AG04449 (cell line): ENCODE measurements at places on chromosomes 2 and 18.

DNA sequence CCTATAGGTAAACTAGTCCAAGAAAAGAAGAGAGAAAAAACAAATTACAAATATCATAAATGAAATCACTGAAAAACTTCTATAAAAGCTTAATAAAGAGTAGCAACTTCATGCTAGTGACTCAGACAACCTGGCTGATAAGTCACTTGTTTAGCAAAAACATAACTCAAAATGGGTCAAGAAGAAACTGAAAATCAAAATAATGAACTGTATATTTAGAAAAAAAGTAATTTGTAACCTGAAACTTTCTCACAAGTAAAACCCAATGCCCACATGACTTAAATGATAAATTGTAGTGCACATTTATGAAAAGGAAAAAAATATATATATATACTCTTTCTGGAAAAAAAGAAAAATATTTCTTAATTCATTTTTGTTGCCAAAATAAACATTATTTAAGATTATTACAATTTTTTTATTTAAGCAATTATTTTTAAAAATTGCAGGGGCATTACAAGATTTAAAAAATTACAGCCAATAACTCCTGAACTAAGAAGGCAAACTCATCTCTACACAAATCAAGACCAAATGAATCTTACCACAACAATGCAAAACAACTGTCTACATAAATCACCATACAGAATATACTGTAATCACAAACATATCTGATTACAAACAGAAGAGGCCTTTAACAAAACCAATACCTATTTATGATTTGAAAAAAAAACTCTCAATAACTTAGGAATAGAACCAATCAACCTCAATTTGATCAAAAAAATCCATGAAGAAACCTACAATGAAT lies 406.3 kb downstream of the CDH7 start:
- no peak for DNase-seq

GRCh38 chr2:10289891-10290290 lies 12.8 kb upstream of the HPCAL1 start:
- no peak for DNase-seq

DNA sequence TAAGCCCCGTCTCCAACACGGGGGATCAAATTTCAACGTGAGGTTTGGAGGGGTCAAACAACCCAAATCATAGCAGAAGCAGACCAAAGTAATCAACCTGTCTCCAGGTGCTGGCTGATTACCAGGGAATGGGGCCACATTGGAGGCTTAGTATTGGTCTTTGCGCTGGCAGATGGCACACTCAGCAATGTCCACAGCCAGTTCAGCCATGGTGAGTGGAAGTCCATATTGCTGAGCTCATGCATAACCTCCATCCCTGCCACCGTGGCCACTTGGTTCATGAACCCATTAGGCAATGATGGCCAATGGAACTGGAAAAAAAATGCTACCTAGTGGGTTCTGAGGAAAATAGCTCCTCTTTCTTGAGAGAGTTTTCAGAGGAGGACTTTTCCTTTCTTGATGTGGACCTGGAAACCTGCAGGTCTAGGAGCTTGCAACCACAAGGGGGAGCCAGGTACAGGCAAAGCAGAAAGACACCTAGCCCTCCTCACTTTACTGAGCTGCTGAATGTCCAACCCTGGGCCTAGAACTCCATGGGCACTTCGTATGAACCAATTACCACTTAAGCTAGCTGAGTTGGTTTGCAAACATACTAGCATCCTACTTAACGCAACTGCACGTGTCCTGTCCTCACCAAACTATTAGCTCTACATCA lies 128.0 kb upstream of the GYPC start:
- peak; percentile 3 for DNase-seq

DNA sequence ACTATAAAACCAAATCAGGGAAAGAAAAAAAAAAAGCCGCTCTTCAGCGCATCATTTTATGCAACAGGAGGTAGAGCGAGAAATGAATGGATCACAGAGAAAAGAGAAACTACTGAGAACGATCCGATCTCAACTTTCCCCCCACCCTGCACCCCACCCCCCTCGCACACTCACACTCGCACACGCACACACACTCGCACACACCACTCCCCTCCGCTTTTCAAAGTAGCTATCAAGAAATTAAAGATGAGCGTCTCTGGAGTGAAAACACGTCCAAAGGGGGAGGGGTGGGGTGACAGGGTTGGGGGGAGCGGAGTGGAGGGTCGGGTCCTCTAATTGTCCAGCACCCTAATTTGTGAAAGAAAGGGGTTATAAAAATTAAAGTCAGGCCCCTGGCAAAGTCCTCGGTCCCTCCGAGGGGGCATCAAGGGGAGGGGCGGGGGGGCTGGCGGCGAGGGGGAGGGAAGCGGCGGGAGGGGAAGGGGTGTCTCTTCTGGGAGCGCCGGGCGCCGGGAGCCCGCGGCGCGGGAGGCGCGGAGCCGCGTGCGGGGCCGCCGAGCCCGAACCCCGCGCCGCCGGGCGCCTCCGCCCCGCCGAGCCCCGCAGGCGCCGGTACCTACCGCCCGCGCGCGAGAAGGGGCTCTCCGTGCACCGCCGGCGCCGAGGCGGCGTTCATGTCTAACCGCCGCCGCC lies 428 bp downstream of the TCF4 start:
- DNase-seq = no peak

DNA sequence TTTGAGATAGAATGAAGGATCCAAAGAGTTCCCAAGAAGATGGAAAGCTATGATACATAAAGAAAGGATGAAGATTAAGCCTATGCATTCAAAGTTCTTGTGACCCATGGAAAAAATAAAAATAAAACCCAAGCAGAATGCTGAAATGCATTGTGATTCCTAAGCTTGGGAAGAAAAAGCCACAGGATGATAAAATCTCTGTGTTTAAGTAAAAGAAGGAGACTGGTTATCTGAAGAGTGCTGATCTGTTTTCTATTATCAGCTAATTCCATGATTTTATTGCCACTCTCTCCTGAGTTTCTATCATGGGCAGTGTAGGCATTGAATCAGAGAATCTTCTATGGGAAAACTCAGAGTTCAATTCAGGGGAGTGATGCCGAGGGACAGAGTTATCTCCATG lies 103.1 kb upstream of the LTBP1 start:
- no peak for DNase-seq

GRCh38 chr2:127157114-127157513 lies 50.2 kb upstream of the BIN1 start:
- no peak for DNase-seq

GRCh38 chr2:153347818-153348495 lies 130.6 kb downstream of the RPRM start:
- no peak for DNase-seq

- DNase-seq = no peak
Measured at GRCh38 chr18:58671632-58672564, 633 bp downstream of the MALT1 start.

GRCh38 chr2:218347172-218347571 lies 9.5 kb upstream of the CATIP start:
- no peak for DNase-seq

DNA sequence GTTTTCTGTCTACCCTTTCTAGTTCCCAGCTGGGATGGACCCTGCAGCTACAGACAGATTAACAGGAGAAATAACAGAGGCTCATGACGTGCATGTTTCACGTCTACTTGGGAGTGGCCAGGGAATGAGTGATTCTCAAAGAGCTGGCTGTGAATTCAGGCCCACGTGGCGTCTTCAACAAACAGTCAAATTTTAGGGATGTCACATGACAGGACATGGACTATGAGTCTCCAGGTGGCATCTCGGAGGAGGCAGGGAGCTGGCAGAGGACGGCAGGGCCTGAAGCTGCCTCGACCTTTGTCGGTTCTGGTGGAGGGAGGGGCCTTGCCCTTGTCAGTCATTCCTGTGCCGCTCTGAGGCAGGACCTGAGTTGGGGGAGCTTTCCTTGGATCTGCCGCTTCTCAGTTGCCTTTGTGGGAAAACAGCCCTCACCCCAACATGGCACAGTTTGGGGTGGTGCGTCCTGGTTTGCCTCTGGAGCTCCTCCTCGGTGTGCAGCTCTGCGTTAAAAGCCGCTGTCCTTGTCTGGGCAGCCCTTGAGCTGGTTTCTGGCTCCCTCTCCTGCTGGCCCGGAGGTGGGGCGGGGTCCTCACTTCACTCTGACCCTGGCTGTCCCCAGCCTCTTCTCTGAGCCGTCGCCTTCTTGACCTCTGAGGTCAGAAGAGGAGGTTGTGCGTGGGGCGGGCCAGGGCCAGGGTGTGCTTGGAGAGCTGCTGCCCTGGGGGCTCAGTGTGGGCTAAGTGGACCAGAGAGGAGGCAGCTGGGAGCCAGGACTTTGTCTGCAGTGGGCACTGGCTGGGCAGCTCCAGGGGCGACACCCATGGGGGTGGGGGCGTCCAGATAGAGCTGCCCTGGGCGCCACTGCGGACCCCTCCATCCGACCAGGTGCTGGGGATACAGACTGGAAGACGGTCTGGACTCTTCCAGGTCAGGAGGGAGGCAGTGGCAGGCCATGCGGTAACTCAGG lies 12.1 kb upstream of the GAL3ST2 start:
- DNase-seq = no peak

- DNase-seq = no peak
Measured at GRCh38 chr2:144498277-144498676, 21.6 kb downstream of the ZEB2 start.

- no peak for DNase-seq
Measured at GRCh38 chr2:27884601-27885000, 5.6 kb downstream of the RBKS start.

DNA sequence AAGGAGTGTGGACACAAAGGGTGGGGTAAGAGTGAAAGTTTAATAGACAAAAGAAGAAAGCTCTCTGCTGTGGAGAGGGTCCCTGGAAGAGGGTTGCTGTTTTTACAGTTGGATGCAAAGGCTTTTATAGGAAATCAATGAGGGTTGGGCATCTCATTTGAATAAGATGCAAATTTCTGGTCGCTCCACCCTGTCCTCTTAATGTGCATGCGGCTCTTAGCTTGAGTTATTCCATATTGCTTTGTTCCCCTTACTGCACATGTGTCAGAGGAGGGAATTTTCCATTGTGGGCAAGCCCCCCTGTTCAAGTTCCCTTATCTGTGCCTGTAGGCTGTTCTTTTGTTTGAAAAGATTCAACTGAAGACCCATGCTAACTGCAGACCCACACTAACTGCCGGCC lies 326.5 kb downstream of the BCL11A start:
- DNase-seq = no peak

DNA sequence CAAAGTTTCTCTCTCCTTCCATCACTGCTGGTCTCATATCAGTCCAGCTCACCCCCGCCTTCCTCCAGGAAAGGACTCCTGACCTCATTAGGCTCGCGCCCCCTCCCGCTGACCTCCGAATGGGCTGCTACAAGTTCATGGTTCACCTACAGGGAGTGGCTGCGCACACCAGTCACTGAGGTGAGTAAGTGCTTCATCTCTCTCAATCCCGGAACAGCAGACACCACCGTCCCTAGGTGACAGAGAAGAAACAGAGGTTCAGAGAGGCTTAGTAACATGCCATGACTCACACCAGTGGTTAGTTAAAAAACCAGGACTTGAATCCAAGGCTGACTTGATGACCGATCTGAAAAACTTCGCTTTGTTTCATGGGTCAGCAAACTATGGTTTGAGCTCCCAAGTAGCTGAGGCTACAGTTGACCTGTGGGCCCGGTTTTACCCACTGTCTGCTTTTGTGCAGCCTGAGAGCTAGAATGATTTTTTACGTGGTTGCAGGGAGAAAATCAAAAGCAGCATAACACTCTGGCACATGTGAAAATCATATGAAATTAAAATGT lies 42.0 kb downstream of the ZFP36L2 start:
- no peak for DNase-seq

GRCh38 chr2:216261042-216261537 lies 111.2 kb downstream of the MARCHF4 start:
- DNase-seq = no peak

DNA sequence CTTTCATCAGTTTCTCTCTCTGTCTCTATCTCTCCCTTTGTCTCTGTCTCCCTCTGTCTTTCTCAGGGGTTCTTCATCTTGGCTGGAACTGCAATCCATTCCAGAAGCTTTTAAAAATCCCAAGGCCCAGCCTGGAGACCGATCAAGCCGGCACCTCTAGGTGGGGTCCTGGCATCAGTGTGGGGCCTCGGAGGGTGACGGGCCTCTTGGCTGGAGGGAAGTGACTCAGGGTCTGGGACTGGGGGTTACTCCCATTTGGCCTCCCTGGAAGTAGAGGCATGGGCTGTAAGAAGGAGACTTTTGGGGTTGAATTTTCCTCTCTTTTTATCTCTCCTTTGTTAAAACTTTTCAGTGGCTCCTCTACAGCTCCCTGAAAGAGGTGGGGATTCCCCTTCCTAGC lies 52.8 kb upstream of the OTOF start:
- peak; percentile 4 for DNase-seq

- no peak for DNase-seq
Measured at GRCh38 chr2:80300346-80300745, 4.2 kb downstream of the LRRTM1 start.

GRCh38 chr2:33205693-33206434 lies 259.1 kb downstream of the LTBP1 start:
- no peak for DNase-seq

- DNase-seq = no peak
Measured at GRCh38 chr2:214989187-214989586, 149.2 kb downstream of the ABCA12 start.

GRCh38 chr2:85012855-85013254 lies 41.9 kb downstream of the KCMF1 start:
- no peak for DNase-seq

GRCh38 chr2:219399716-219400478 lies 12.2 kb upstream of the DNPEP start:
- DNase-seq = no peak

DNA sequence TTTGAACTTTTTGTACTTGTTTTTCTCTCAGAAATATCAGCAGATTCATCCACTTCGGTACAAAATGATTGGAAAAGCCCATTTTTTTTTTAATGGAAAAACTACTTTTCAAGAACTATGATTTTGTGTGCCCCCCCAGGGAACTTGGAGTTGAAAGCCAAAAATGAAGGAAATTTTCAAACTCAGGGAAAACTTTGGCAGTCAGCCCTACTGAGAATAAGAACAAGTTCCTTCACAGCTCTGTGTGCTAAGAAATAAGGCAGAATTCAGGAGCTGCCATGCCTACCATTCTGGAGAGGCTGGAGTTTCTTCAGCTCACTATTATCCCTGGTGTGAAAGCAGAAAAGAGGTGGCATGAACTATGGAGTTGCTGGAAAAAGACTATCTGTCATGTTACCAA lies 226.0 kb upstream of the SLC35G4 start:
- no peak for DNase-seq

DNA sequence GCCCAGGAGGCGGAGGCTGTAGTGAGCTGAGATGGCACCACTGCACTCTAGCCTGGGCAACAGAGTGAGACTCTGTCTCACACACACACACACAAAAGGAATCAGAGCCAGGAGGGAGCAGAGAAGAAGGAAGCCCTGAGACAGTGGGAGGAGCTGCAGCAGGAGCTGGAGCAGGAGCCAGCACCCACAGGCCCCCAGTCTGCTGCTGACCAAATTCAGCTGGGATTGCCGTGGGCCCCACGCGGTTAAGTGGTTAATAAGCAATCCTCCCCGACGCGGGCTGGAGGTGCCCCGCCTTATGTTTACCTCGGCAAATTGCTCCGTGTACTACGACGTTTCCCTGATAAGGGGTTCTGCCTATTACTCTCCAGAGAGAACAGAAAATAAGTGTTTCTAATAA lies 265.3 kb downstream of the TWIST2 start:
- no peak for DNase-seq

GRCh38 chr2:147718831-147719230 lies 126.0 kb upstream of the ACVR2A start:
- no peak for DNase-seq
